ENCODE measurements at places on chromosomes 7 and 10.

GRCh38 chr10:102450374-102451104, 804 bp downstream of the C10orf95 start:
- peak; percentile 89 for DNase-seq

- no peak for DNase-seq
Measured at GRCh38 chr7:98178321-98178720, 32.9 kb upstream of the BHLHA15 start.

DNA sequence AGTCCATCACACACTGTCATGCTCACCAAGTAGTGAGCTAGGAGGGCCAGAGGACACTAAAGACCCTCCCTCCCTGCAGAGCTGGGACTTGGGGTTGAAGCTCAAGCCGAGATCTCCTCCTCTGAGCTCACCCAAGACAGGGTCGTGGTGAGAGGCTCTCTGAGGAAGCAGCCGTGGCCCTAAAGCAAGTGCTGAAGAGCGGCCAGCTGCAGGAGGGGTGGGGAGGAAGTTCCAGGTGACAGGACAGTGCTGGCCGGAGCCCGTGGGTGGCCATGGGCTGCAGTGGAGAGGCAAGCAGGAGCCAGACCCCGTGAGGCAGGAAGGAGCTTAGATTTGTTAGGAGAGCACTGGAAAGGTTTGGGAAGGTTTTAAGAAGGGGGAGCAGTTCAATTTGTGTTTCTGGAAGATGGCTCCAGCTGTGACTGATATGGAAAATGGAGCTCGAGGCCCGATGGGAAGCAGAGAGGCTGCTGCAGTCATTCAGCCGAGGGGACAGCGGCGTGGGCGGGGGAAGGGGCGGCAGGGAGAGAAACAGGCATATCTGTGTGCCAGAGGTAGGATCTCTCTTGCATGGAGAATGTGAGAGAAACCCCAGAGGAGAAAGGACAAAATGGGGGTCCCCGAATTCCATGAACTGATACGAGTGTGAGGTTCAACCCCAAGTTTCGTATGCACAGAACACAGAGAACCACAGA, 26.9 kb upstream of the DNAAF5 start:
- DNase-seq = no peak

DNA sequence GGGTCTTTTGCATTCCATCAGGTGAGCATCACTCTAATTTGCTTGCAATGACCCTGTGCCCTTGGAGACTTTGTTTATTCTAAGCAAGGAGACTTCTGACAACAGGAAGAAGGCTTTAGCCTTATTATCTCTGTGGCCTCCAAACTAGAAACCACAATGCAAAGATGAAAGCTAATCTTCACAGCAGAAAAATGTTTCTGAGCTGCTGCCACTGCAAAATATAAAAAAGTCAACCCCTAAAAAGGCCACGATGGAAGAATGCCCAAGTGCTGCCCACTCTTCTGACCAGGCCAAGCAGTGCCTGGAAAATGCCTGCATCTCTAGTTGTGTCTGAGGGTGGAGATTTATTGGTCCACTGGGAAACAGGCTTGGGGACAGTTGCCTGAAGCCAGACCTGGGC, 299.9 kb downstream of the C7orf25 start:
- DNase-seq = no peak

DNA sequence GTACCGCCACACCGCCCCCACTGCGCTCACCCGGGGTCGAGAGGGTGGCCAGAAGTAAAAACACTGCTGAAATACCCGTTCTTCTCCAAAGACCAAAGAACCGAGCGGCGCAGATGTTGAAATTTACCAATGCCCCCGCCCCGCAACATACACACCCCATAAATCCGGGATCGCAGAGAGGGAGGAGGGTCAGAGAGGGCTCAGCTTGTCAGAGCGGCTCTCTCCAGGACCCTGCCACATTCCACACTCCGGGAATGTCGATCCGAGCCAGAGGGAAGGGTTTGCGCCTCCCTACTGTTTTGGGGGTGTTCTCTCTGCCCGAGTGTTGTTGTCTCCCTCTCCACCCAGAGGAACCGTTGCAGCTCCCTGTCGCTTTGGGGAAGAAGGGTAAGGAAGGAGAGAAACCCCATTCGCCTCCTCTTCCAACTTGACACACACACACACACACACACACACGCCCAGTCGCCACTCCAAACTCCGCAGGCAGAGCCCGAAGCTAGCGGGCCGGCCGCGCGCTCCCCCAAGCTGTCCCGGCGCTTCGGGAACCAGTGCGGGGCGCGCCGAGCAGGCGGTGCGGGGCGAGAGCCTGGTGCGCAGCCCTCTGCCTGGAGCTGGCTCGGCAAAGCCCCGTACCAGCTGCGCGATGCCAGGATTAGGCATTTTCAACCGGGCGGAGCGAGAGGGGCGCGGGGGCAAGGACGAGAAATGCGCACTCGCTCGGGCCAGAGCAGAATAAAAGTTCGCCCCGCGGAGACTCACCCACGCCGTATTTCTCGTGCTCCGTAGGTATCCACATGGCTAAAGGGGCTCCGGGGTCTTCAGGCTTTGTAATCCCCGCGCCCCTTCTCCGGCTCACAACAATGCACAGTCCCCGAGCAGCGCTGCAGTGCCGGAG, 609 bp downstream of the DOCK4 start:
- peak; percentile 41 for DNase-seq

GRCh38 chr10:32253276-32253675, 93.7 kb downstream of the EPC1 start:
- peak; percentile 32 for DNase-seq

GRCh38 chr7:78968951-78969350, 484.5 kb downstream of the MAGI2 start:
- DNase-seq = no peak

DNA sequence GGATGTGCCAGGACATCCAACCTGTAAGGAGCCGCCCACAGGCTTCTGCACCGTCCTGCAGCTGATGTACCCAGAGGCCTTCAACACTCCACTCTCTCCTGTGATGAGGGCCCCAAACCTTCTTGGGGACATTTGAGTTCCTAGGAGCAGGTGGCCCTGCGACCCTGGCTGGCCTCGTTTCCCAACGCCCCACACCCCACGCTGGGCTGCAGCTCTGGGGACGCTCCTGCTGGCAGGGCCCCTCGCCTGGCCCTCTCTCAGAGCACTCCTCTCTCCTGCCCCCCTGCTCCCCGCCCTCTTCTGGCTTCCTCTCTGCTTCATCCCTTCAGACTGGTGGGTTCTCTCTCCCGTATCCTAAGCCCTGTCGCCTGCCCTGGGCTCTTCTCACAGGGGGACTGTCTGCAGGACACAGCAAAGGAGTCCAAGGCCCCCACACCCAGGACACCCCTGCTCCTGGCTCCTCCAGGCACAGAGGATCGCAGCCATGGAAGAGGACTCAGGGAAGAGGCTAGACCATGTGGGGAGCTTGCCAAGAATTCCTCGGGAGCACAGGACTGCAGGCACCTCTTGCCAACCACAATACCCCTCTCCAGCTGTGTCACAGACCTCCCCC, 541.4 kb downstream of the TCERG1L start:
- no peak for DNase-seq

DNA sequence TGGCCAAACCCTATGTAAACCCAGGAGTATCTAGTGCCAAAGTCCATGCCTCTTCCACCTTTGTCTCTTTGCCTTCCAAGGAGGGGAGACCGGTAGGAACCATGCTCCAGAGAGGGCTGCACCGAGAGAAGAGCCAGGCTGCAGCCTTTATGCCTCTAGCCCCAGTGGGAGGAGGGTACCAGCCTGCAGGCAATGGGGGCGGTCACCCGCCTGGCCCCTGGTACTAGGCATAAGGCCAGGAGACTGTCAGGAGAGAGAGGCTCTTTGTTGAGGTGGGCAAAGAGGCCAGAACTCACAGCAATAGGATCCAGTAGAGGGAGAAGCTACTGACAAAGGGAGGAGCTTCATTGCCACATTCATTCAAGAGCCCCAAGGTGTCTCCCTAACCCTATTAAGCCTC, 146.6 kb upstream of the PDE1C start:
- DNase-seq = no peak

DNA sequence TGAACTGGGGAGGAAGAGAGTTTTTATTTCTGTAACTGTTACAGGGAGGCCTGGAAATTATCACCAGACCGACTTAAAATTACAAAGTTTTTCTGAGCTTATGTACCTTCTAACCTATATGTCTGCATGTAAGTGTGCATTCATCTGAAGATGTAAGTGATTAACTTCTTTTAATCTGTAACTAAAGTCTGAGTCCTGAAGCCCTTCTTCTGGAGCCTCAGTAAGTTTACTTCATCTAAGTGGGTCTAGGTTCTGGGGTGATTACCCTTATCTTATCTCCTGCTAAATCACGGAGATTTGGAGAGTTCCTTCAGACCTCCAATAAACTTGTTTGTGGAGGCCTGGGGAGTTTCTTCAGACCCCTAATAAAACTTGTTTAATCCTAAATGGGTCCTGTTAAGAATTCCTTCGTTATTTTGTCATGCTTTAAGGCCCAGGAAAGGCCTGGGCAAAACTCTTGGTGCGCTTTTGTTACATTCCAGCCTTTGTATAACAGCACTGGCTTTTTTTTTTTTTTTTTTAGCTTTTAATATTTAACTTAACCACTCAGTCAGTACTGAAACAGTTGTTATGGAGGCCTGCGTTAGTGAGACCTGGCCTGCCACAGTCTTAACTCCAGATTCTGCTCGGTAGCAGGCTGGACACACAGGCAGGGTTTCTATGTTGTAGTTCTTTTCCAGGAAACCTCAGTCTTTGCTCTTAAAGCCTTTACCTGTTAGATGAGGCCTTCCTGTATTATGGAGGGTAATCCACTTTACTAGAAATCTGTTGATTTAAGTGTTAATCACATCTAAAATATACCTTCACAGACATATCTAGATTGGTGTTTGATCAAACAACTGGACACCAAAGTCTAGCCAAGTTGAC, 33.0 kb downstream of the TPST1 start:
- no peak for DNase-seq

DNA sequence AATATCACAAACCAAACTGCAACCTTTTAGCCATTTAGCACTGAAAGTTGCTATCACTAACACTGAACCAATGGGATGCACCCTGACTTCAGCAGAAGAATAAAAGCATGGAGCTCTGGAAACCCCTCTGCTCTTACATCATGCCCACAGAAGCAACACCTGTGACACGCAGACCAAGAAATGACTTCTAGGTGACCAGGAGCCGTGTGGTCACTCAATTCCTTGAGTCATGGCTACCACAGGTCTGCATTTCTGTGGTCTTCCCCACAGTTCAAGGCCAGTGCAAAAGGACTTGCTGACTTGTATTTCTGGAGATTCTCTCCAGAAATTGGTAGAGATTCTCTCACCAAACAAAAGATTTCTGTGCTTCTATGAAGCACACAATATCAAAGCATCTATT, 38.3 kb downstream of the NRCAM start:
- DNase-seq = no peak

GRCh38 chr7:78134256-78134655, 335.7 kb downstream of the PHTF2 start:
- no peak for DNase-seq

DNA sequence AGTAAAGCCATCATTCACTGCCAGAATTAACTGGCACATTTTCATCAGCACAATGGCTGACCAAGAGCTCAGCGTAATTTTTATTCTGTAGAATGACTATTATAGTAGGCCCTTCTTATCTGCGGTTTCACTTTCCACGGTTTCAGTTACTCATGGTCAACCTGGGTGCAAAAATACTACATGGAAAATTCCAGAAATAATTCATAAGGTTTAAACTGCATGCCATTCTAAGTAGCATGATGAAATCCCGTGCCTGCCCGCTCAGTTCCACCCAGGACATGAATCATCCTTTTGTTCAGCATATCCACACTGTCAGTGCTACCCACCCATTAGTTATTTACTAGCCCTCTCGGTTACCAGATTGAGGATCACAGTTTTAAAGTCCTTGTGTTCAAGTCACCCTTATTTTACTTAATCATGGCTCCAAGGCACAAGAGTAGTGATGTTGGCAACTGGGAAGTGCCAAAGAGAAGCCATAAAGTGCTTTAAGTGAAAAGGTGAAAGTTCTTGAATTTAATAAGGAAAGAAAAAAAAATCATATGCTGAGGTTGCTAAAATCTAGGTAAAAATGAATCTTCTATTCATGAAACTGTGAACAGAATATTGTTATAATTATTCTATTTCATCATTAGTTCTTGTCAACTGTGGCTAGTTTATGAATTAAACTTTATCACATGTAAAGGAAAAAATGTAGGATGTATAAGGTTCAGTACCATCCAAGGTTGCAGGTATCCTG, 204.9 kb downstream of the DOCK4 start:
- DNase-seq = no peak

DNA sequence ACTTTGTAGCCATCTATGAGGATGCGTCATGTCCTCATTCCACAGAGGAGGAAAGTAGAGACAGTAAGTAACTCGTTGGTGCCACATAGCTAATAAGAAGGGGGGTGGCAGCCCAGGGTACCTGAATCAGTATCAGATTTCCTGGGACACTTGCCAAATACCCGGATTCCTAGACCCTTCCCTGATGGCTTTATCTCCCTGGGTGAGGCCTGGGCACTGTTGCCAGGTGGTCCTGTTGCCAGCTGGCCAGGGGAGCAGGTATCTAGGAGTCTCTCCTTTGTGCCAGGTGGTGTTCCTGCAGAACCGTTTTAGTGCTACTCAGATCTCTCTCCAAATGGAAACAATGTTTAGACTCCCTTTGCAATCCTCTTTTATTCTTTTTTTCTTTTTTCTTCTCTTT, 12.7 kb downstream of the SLC29A3 start:
- no peak for DNase-seq

DNA sequence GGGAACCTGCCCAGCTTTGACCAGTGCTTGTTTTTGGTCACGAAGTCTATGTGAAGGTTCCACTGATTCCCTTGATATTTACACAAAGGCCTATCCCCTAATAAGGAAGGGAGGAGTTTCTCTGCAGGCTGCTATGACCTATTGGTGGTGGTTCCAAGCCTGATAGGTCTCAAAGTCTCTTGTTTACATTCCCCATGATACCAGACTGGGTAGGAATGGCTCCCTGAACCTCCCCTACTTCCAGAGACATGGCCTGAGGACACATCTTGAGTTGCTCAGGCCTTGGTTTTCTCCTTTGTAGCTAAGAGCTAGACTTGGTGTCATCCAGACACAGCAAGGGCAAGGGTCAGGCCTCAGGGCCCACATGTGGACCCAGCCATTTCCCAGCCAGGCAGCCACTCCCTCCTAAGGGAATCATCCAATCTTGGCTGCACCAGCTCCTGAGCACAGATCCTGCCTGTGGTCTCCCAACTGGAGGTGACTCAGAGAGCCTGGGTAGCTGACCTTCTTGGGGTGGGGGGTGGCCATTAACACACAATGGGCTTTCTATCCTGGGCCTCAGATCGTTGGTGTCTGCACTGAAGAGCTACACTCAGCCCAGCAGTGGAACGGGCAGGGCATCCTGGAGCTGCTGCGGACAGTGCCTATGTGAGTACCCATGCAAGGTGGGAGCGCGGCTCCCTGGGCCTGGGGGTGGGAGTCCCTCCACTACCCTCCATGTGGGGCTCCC, 51.0 kb upstream of the TRIM8 start:
- DNase-seq = no peak
